GM04503 (cell line): ENCODE measurements at places on chromosomes 7 and 10.

DNA sequence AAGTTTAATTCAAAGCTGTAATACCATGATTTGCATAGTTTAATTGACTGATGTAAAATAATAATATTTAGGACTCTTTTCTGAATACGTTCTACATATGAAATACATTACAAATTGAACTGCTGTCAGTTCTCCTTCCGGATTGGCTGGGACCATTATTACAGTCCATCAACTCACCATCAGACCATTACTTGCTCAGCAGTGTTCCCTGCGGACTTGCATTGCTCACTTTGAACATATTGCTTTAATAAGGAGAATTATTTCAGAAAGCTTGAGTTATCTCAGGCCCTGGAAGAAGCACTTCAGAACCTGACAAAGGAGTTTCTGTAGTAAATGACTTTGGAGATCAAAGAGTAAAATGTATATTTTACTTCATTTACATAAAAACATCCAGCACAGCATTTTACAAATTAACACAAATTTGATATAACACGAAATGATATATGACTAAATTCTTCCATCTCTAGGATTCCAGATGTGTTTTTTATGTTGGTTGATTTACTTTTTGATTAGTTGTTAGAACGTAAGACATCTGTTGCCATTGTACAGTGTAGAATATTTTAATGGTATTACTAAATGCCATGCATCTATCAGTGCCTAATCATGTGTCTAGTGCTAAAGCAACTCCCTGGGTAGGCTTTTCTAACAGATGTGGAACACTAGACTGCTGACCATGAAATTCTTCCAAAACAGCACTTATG, 418.5 kb upstream of the SEMA3A start:
- no peak for DNase-seq

DNA sequence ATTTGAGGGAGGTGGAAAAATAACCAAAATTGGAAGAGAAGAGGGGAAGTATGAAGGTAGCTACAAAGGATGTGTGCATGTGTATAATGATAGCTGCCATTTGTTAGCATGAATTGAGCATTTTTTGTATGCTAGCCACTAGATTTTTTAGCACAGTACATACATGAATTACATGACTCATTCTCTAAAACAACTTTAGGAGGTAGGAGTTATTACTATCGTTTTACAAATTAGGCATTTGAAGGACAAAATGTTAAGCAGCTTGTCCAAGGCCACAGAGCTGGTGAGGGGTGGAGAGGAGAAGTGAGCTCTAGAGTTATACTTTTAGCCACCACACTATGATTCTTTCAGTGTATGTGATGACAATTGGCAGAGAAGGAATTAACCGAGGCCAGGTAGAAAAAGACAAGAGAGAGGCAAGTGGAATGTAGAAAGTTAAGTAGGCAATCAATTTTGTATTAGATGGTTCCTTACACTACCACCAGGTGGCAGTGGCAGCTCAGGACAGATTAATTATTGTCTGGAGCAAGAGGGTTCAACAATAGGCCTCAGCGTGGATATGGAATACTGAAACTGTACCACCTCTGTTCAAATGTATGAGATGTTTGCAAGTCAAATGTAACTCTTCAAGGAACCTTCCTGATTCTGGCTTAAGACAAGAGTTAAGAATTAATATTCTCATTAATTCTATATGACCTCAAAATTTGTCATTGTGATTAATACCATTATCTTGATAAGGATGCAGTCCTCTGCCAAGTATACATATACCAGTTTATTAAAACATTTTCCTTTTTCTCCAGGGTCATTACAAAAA, 128.0 kb downstream of the MBL2 start:
- DNase-seq, result no peak

- no peak for DNase-seq
Measured at GRCh38 chr10:12600652-12601051, 251.3 kb downstream of the CAMK1D start.

DNA sequence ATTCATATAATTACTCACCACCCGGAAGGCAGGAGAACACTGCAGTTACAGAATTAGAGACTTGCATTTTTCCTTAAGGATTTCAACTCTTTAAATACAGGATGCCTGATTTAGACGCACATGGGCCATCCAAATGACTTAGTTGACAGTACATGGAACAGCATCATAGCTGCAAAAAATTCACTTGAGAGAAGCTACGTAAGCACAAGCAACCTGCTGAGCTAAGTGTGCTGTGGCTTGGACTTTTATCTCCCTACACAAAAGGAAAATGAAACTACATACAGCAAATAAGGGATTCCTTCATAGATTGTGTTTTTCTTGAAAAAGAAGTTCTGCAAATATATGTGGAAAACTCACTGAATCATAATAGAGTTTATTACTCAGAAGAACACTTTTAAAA, 152.6 kb downstream of the POU6F2 start:
- DNase-seq, result no peak

- DNase-seq, result no peak
Measured at GRCh38 chr7:37732888-37733287, 49.3 kb downstream of the GPR141 start.

GRCh38 chr10:19638182-19638895, 177.9 kb upstream of the PLXDC2 start:
- DNase-seq, result peak; percentile 72

DNA sequence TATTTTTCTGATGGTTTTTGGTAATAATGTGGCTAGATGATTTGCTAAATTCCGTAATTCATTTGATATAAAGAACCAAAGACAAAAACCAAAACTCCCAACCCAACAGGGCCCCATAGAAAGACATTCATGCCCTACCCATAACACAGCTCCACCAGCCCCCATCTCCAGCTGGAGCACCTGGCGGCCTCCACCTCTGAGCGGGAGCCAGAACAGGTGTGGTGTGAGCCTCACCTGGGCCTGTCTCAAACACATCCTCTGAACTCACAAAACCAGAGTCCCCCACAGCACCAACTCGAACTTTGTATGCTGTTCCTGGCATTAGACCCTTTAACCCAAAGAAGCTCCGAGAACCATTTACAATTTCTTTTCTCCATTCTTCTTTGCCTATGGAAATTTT, 36.5 kb upstream of the LAMB4 start:
- DNase-seq, result no peak

GRCh38 chr7:6294839-6295238, 22.4 kb upstream of the CYTH3 start:
- DNase-seq, result no peak

DNA sequence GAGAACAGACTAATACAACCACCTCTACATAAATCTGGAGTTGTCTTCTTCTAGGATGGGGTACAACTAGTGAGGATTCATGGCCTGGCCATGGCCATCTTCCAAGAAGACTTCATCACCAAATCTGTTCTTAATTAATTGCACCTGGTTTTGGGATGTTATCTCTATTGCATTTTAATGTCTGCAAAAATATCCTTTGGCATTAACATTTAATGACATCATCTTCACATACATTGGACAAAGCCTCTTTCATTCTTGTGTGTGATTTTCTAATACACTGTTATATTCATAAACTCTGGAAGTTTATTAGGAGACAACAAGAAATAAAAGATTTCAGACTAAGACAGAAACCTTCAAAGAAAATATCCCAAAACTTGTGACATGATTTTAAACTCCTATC, 124.2 kb upstream of the ABCB5 start:
- DNase-seq, result no peak

GRCh38 chr7:45099891-45100760, 11.4 kb upstream of the NACAD start:
- DNase-seq, result no peak

- peak; percentile 87 for DNase-seq
Measured at GRCh38 chr10:4775808-4776207, 50.2 kb upstream of the AKR1E2 start.

GRCh38 chr7:117458977-117459583, 20.7 kb upstream of the CFTR start:
- no peak for DNase-seq
